ENCODE measurements at places on chromosomes 16 and 17. TPM values are rescaled to one million over a fixed set of nuclear protein-coding genes. Genes with fewer than 3 reads are reported as not detected.

Gene FAM234A
- 18.6 TPM for total RNA-seq

Gene LITAFD
- not detected for total RNA-seq

Gene LHX1
- 0.44 TPM for total RNA-seq

Gene SDR42E1
- total RNA-seq: 5.4 TPM

Gene KRT24
- not detected for total RNA-seq

Gene RND2
- total RNA-seq: 0.07 TPM

Gene SLC52A1
- 0.14 TPM for total RNA-seq

Gene C17orf107
- 1.7 TPM for total RNA-seq

Gene SCGB1C2
- not detected for total RNA-seq

Gene OR1A2
- not detected for total RNA-seq

Gene PLXDC1
- 0.43 TPM for total RNA-seq

Gene CES1
- total RNA-seq: not detected

Gene AMZ2
- total RNA-seq: 75.8 TPM

Gene SEPTIN1
- 162 TPM for total RNA-seq

Gene CIITA
- 6.4 TPM for total RNA-seq

Gene SLC4A1
- not detected for total RNA-seq

Data from activated CD4-positive, alpha-beta T cell treated with anti-CD3 and anti-CD28 coated beads, Interleukin-2, amount 10 ng/mL, durations not matched to agents 24 days and 14 days (primary cell).